ENCODE measurements at places on chromosomes 5 and 9. TPM values are rescaled to one million over a fixed set of nuclear protein-coding genes. Genes with fewer than 3 reads are reported as not detected.

The ANKDD1B gene
- total RNA-seq: not detected

The CEMIP2 gene
- total RNA-seq: 34.1 TPM

The LIFR gene
- total RNA-seq: 0.09 TPM

The FAM120A gene
- total RNA-seq: 154 TPM

The TPRN gene
- 5.6 TPM for total RNA-seq

The ARAP3 gene
- 3.2 TPM for total RNA-seq

The CCDC192 gene
- not detected for total RNA-seq

The TAF11L11 gene
- not detected for total RNA-seq

DNA sequence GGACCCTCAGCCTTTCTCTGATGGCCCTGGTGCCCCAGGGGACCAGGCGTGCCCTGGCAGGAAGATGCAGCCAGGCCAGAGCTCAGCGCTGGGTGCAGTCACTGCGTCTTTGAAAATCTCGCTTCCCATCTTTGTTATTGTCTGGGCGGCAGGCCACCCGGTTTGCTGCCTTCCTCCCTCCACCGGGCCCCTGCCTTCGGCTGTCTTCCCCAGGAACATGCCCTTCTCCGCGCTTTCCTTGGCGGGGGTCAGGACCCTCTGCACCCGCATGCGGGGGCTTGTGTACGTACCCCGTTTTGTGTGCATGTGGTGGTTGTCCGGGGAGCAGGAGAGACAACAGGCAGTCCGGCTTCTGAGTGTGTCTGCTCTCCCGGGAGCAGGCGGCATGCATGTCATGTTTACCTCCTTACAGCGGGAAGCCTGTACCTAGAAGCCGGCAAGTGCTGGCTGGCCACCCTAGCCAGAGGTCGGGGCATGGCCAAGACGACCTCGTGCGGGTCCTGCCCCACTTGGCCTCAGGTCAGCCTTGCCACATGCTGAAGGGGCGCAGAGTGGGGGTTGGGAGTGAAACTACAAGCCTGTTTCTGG lies 49.5 kb downstream of the DAB2IP start:
- DNase-seq: no peak

DNA sequence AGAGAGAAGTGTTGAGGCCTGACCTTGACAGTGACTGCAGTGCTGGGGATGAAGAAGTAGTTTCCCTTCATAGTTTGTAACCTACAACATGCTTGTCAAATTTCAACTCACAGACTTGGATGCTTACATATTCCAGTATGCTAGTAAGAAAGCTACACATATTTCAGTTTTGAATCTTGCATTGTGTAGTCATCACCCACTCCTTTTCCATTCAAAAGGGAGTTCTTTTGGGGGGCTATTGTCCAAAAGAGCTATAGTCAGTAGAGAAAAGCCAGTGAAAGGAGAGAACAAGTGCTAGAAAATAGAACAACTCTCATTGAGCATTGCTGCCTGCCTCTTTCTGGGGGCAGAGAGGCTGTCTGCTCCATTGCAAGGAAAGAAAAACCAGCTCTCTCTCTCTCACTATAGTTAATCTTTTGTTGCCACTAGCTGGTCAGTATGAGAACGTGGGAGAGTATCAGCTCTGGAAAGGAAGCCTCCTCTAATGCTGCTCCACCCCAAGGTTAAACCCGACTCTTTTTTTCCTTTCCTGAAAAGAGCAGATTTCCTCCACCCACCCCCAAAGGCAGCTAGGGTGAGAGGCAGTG lies 7.3 kb downstream of the ASTN2 start:
- DNase-seq: no peak

- DNase-seq: no peak
Measured at GRCh38 chr5:178699681-178700253, 30.7 kb downstream of the ZNF354A start.

GRCh38 chr9:137369911-137370764 lies 52.8 kb downstream of the EXD3 start:
- DNase-seq: no peak

DNA sequence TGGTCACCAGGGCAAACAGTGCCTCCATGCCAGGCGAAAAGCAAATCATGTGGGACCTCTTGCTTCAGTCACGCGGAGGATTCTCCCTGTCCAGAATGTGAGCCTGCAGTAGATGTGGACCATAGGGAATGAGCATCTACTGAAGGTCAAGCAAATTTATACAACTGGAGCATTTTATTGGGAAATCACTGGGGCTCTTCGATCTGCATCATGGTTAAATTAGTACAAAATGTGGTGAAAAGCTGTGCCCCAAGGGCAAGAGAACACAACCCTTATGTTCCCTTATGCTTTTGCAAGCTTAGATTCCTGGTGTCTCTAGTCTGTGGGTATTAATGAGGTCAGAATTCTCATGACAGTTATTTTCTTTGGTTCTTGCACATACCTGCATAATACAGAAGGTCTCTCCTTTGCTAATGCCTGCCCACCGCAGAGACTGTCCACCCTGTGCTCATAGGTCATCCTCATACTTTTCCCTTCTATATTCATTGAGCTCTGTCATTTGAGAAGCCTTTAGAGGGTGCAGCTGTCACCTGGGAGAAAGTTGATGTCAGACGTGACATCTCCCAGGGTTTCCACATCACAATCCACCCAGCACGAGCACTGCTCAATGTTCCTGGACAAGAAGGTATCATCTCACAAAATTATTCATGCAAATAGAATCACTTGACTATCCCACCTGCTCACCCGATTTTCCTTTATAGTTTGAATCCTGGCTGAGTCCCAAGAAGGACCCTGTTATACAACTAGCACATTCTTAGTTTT lies 111.7 kb downstream of the NXNL2 start:
- DNase-seq: no peak

GRCh38 chr9:79154806-79155205 lies 417.0 kb upstream of the TLE4 start:
- DNase-seq: no peak

- no peak for DNase-seq
Measured at GRCh38 chr5:16410338-16410737, 55.3 kb downstream of the ZNF622 start.

GRCh38 chr9:101372327-101373118 lies 12.3 kb downstream of the BAAT start:
- DNase-seq: no peak

All from activated CD4-positive, alpha-beta T cell treated with anti-CD3 and anti-CD28 coated beads for 36 hours (primary cell).